ENCODE measurements at places on chromosomes 13 and 19.

- no peak for DNase-seq
Measured at GRCh38 chr13:46641274-46642081, 88.5 kb downstream of the LRCH1 start.

DNA sequence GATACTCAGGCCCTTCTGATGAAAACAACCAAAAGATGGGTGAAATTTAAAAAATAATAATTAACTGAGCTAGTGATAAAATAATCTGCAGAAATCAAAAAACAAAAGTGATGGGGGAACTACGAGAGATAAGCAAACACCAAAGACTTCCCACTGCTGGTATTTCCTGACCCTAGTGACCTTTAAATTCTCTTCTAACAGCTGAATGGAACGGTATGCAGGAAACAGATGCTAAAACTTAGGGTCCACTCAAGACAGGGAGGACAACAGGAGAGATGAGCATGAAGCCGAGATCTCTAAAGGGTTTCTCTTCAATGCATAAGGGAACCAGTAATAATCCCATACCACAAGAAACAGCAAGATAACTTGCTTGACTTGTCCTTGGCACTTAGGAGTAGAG is 50.8 kb downstream of the USP12 start:
- DNase-seq, result no peak

GRCh38 chr13:40146611-40147117 is 491.2 kb downstream of the COG6 start:
- DNase-seq, result no peak

GRCh38 chr13:76048675-76049375 is 412.7 kb downstream of the LMO7 start:
- no peak for DNase-seq

- DNase-seq, result no peak
Measured at GRCh38 chr13:82713687-82714405, 1168.4 kb downstream of the SLITRK1 start.

GRCh38 chr13:23129331-23129730 is 51.4 kb upstream of the SGCG start:
- no peak for DNase-seq

GRCh38 chr13:52892925-52893324 is 44.5 kb upstream of the PCDH8 start:
- no peak for DNase-seq

DNA sequence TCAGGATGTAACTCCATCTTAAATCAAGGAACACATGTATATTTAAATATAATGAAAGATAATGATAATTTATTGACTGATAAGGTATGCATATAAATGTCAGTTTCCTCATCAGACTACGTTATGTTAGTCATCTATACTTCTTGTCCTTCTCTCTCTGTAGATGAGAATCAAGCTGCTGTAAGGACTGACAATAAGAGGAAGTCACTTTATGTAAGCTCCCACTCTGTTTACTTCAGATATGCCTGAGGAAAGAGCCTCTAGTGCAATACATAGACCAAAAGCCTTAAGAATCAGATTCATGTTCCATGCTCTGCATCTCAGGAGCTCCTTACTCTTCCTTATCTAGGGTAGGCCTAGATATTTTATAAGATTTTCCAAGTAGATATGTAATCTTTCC is 9.6 kb upstream of the SLITRK6 start:
- DNase-seq, result no peak

- peak; percentile 75 for DNase-seq
Measured at GRCh38 chr19:4327252-4327876, 11.3 kb downstream of the STAP2 start.

GRCh38 chr19:41915776-41916414 is 12.4 kb downstream of the ERFL start:
- no peak for DNase-seq

DNA sequence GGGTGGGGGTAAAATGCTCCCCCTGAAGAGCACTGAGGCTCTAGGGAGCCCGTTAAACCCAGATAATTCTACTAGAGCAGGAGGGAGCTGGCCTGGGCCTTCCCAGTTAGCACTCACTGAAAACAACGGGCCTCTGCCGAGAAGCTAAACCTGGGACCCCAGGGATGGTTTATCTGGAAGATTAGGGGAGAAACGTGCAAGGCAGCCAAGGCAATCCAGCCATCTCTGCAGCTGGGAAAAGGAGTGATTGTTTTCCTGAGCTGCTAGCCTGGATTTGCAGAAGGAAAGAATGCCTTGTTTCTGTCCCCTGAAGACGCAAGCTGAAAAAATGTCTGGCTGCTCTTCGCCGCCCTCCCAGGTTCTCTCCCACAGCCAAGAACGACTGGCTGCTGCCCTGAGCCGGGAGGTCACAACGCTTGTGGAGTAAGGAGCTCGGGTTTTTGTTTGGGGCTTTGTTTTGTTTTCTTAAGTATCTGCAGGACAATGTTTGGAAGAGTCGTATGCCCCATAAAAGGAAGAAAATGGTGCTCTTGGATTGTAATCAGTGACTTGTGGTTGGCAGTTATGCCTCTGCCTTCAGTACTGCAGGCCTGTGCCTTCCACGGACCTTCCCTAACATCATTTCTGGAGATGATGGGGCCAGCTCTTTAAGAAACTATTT is 31.5 kb downstream of the COL4A2 start:
- DNase-seq, result no peak

GRCh38 chr19:17302391-17303166 is 646 bp downstream of the ABHD8 start:
- no peak for DNase-seq
